Right cardiac atrium (tissue), 5 donors: ENCODE measurements at places on chromosomes 12 and 14. TPM values are rescaled to one million over a fixed set of nuclear protein-coding genes. Genes with fewer than 3 reads are reported as not detected.

CCDC197 gene
- total RNA-seq, result 0.44 TPM

DYRK4 gene
- total RNA-seq, result 31.1 TPM

JDP2 gene
- total RNA-seq, result 40.7 TPM

DNAJC22 gene
- total RNA-seq, result 0.86 TPM

VEZT gene
- total RNA-seq, result 78.6 TPM

SMCO2 gene
- total RNA-seq, result not detected

STAB2 gene
- 0.08 TPM for total RNA-seq

ESR2 gene
- 0.32 TPM for total RNA-seq

CKB gene
- total RNA-seq, result 697 TPM

MMP17 gene
- total RNA-seq, result 0.89 TPM
